ENCODE measurements at places on chromosomes 6 and 20.

- no peak for DNase-seq
Observed at GRCh38 chr6:144150710-144151657, 667 bp downstream of the STX11 start.

- DNase-seq, result no peak
Observed at GRCh38 chr6:39319621-39320362, 2.7 kb downstream of the KCNK16 start.

DNA sequence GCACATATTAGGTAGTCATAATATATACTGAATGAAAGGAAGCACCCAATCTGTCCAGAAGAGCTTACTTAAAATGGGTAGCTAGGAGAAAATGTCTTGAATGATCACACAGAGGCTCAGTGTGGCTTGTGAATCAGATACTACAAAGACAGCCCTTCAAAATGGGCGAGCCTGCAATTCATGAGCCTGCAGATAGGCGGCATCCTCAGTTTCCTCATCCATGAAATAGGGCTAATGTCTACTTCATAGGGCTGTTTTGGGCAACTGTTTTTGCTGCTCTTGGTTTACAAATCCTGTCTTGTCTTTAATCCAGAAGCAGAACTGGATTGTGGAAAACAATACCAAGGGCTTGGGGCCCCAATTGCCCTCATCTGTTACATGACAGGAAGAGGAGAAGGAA is 129.3 kb upstream of the KCNK16 start:
- DNase-seq, result no peak

DNA sequence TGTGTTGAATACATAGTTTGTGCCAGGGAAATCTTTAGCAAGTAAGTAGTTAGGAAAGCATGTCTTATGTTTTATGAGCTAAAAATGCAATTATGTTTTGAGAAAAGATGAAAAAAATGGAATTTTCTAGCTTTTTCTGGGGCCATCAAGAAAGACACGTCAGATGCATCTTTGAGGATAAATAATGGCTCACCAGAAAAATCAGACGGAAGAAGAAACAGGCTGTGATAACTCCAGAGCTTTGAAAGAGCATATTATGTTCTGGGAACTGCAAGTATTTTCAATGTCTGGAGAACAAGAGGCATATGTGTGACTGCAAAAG is 173.7 kb downstream of the CLVS2 start:
- no peak for DNase-seq

GRCh38 chr20:62061851-62062423 is 3.7 kb downstream of the TAF4 start:
- DNase-seq, result no peak

- DNase-seq, result no peak
Observed at GRCh38 chr20:12644461-12644860, 364.3 kb upstream of the SPTLC3 start.

- no peak for DNase-seq
Observed at GRCh38 chr20:50310673-50311051, 120.0 kb downstream of the CEBPB start.

GRCh38 chr6:151962246-151962846 is 154.9 kb downstream of the ESR1 start:
- DNase-seq, result no peak

DNA sequence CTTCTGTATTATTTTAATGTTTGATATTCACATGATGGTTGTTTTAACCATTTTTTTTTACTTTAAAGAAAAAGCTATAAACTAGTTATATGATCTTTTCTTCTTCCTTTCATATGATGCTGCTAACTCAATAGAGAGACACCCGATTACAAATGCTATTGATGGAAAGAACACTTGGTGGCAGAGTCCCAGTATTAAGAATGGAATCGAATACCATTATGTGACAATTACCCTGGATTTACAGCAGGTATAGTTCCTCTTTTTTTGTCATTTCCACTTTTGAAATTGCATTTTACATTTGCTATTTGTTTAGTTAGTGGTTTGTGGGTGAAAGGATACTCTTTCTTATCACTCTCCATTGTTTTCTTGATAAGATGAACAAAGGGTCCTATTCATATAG is 176.7 kb downstream of the LAMA2 start:
- no peak for DNase-seq

GRCh38 chr20:20188647-20189046 is 136.3 kb downstream of the CFAP61 start:
- no peak for DNase-seq

- DNase-seq, result no peak
Observed at GRCh38 chr20:14790771-14791620, 453.6 kb upstream of the FLRT3 start.

- DNase-seq, result no peak
Observed at GRCh38 chr20:46308258-46309157, at the start of gene CDH22. CDH22 (minus strand) TSS chr20:46308498; CDS start chr20:46251294, 57,204 bp downstream.

- no peak for DNase-seq
Observed at GRCh38 chr6:114344971-114345275, 2.1 kb upstream of the HS3ST5 start.

- DNase-seq, result no peak
Observed at GRCh38 chr6:21522143-21522747, 71.3 kb upstream of the SOX4 start.

DNA sequence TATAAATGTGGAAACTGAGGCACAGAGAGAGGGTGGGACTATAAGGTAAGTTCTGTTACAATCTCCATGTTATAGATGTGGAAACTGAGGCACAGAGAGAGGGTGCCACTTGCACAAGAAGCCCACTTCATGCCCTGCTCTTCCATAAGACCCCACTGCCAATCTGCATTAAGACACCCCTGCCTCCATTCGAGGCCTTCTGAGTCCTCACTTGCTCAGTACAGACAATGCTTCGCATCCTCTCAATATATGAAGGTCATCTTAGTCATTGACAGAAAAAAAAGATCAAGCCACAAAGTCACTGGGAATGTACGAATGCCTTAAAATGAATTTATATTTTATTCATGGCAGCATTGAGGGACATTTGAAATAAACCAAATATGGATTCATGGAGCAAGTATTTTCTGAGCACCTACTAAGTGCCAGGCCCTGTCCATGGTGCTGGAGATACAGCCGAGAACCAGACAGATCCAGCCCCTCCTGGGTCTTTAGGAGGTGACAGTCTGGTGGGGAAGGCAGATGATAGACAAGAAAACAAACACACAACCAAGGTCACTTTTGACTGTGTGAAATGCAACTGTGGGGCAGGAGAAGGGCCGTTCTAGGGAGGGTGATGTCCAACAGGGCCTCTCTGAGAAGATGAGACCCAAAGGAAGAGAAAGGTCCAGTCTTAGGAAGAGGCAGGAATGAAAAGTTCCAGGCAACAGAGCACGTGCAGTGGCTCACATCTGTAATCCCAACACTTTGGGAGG is 92.5 kb upstream of the PTPN1 start:
- DNase-seq, result no peak

DNA sequence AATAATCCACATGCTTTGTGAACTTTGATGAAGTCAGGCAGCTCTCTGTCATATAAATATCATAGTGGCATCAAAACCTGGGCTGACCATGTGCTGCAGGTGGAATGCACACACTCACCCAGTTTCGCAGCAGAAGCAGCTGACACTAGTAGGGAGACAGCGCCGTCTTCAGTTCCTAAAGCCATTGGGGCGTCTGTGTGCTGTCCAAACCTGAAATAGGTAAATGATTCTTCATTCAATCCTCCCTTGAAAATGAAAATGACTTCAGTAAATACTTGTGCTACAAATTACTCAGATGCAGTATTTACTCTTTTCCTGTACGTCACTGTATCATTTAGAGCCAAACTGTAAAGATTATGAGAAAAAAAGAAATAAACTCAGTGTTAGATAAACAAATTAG is 127.5 kb downstream of the EYA4 start:
- no peak for DNase-seq

GRCh38 chr20:3248993-3249347 is 10.0 kb upstream of the SLC4A11 start:
- DNase-seq, result no peak

- DNase-seq, result peak; percentile 14
Observed at GRCh38 chr6:139409026-139409425, 34.6 kb upstream of the CITED2 start.

DNA sequence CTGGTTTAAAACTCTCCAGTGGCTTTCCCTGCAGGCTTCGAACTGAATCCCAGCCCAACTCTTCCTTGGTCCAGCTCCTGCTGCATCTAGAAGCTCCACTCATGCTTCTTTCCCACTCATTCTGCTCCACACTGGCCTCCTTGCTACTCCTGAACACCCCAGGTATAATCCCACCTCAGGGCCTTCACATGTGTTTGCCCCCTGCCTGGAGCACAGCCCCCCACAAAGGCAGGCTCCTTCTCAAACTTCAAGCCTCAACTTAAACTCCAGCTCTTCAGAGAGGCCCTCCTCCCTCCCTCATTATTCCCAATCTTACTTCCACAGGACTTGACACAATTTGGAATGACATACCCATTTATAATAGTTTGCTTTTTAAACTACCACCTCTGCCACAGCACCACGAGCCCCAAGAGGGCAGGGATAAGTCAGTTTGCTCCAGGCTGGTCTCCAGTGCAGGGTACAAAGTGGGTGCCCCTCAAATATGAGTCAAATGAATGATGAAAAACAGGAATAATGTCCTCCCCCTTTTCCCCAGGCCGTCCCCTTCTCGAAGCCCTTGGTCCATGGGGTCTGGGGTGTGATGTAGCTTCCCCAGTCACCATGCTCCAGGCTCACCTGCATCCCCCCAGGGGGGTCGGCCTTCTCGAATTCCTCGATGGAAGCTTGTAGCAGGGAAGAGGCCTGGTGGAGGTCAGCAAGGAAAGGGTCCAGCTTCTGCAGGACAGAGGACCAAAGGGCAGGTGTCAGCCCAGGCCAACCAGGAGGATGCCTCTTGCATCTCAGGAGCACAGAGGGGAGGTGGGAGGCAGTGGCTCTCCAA is 37.4 kb downstream of the KIAA1755 start:
- DNase-seq, result no peak

- no peak for DNase-seq
Observed at GRCh38 chr20:22507240-22507961, 77.0 kb downstream of the FOXA2 start.

GRCh38 chr6:30834646-30835045 is 49.7 kb upstream of the DDR1 start:
- no peak for DNase-seq

DNA sequence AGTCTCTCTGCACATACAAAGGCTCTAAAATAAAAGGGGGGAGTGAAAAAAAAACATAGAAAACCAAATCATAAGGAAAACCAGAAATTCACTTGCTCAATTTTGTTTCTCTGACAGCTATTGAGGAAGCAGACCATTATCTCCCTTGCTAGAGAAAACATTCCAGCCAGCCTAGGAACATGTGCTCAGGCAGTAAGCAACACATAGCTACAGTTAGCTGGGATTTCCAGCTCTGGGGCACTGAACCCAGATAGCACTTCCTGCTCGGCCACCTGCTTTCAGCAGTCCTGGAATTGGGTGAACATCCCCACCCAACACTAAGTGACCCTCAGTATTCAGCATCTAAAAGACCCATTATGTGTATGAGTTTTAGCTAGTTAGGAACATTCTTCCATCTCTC is 61.3 kb downstream of the TNFRSF21 start:
- no peak for DNase-seq

DNA sequence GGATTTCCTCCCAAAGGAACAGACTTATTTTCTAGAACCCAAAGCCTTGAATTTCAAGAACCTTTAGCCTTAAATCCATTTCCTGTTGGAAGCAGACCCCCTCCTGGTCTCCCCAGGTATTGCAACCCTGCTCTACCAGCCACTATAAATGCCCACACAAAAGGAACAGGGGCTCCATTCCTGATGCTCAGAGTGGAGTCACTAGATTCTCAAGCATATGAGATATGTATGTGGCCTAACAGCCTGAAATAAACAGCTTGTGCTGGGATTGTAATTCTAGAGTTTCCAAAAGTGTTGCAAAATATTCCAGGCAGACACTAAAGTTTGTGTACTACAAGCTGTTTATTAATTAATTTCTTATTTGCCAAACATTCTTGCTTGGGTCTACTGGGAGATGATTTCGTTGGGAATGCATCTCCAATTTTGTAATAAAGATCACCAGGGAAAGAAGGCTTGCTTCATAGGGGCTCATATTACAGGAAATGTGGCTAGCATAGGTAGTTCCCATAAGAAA is 44.8 kb downstream of the RIPOR3 start:
- DNase-seq, result no peak

DNA sequence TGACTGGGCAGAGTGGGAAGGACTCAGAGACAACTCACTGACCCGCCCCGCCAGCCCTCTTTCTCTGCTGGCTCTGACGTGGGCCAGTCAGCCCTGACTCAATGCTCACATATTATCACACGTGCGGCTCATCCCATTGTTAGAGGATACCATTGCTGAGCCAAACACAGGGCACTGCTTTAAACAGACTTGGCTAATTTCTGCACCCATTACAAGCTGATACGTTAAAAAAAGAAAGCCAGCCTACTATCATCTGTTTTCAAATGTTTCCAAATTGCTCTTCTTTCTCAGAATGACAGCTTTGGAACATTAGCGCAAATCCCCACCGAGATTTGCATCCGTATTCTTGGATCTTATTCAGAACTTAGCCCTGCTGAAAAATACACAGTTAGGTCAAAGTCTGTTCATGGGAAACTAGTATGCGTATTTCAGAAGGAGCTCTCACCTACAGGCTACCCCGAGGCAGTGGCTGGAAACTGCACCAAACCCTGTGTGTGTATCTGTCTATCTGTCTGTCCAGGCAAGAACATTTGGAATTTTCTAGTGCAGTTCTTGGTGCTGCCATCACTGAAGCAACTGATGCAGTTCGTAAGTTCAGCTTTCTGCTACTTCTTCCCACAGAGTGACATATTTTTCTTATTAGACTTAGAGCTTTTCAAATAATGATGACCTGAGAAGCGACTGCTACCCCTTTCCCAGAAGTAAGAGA is 32.8 kb downstream of the RAMACL start:
- peak; percentile 61 for DNase-seq

DNA sequence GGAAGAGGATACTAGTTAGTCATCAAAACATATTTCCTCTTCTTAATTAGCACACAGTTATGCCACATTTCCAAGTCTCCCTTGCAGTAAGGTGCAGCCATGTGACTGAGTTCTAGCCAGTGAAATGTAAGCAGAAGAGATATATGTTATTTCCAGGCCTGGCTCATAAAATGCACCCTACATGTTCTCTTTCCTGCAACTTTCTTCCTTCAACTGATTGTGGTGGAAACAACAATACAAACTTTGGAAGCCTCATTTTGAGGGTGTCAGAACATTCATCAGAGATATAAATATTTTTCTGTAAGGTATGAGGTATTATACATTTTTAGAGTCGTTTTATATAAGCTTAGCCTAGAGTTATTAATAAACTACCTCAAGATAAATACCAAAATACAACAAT is 110.9 kb upstream of the PDE7B start:
- DNase-seq, result no peak

All from amniotic stem cell (primary cell).